ENCODE measurements at places on chromosomes 2 and 18.

DNA sequence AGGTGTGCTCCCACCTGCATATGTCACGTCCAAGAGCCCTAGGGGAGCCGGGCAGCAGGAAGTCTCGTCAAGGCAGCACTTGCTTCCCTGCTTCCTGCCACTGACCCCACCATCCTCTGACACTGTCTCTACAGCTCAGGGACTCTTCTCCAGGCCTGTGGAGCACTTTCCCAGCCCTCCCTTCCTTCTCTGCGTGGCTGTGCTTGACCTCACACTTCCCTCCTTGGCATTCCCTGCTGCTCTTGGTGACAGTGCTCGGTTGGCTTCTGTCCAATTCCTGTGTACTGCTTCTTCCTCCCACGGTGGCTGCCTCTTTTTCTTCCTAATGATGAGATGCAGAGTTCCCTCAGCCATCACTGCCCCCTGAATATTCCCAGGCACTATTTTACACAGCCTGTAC lies 2.8 kb downstream of the CIDEA start:
- DNase-seq, result no peak

DNA sequence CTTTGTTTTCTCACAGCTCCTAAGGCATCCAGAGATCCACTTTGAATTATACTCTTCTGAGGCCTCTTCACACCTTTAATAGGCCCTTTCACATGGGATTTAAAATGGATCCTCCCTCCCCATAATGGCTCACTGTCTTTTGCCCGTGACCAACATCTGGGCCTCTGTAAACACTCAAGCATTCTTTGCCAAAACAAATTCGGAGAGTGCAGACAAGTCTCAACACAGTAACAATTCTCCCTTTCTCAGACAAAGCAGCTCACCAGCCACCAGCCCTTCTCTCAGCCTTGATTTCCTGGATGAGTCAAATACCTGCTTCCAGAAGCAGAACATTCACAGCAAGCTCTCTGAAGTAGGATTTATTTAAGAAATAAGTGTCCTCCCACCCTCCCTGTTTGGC lies 14.0 kb upstream of the IMP4 start:
- no peak for DNase-seq

DNA sequence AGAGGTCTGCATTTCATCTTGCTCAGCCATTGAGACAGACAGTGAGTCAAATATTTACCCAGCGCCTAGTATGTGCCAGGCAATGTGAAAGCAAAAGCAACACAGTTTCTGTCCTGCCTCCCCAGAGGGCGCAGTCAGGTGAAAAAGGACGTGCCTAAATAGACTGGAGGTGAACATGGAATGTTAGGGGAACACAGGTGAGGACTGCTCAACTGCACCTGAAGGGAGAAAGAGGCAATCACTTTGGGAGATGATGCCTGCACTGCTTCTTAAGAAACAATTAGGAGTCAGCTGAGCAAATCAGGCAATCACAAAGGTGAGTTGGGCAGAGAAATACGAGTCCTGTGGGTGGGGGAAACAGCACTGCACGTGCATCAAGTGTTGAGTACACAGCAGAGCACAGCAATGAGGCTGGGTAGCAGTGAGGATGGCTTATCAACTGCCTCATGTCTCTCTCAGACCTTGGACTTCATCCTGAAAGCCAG lies 218.3 kb upstream of the SMAD7 start:
- peak; percentile 50 for DNase-seq

GRCh38 chr2:106886916-106887758 lies 1.2 kb upstream of the ST6GAL2 start:
- DNase-seq, result no peak

- no peak for DNase-seq
Observed at GRCh38 chr2:55134316-55134706, 84.1 kb upstream of the RTN4 start.

- DNase-seq, result no peak
Observed at GRCh38 chr2:129754421-129754820, 225.0 kb upstream of the RAB6C start.

DNA sequence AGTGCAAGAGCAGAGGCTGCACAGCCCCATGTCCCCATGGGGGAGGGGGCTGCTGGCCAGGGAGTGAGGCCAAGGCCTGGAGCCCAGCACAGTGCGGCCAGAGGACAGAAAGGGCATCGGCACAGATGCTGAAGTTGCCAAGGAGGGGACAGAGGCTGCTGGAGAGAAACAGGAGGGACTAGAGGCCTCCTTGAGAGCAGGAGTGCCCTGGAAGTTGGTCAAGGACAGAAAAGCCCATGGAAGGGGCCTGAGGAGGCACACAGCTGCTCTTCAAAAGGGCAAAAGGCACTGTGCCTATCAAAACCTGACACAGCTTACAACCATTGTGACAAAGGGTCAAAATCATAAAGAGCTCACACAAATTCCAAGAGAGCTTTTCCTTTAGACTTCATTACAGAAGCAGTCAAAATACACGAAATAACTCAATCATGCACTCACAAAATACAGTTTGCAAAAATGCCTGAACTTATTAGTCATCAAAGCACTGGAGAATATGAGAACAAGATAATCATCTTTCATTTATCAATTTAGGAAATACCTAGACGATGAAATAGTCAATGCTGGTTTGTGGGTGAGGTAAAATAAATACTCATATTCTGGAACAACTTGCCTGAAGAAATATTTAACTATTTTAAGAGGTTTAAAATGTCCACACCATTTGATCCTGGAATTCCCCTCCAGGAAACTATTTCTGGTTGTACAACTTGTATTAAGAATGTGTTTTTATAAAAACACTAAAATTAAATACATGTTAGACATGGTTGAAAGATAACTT lies 79.6 kb downstream of the USP40 start:
- no peak for DNase-seq

DNA sequence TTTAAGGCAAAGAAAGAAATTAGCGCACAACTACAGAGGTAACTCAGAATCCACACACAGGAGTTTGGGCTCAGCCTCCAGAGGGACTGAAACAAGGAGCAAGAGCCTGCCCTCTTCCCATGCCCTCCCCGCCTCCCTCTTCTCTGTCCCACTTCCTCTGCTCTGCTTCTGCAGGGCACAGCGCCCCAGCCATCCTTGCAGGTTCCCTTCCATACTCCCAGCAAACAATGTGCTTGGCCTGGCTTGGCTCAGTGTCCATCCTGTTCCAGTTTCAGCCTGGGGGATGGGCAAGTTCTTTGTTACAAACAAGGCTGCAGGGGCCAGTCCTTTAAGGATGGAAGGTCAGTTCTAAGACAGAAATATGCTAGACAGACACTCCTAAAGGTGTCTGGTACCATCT lies 133.5 kb downstream of the CDH20 start:
- DNase-seq, result no peak

DNA sequence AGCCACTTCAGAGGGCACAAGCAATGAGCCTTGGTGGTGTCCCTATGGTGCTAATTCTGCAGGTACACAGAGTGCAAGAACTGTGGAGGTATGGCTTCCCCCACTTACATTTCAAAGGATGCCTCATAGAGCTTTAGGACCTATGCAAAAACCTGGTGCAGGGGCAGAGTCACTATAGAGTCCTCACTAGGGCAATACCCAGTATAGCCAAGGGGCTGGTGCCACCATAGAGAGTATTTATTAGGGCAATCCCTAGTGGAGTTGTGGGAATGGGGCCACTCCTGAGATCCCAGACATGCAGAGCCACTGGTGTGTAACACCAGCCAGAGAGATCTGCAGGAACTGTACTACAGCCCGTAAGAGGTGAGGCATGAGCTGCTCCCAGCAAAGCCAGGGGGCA lies 312.2 kb downstream of the SLC4A3 start:
- DNase-seq, result no peak

DNA sequence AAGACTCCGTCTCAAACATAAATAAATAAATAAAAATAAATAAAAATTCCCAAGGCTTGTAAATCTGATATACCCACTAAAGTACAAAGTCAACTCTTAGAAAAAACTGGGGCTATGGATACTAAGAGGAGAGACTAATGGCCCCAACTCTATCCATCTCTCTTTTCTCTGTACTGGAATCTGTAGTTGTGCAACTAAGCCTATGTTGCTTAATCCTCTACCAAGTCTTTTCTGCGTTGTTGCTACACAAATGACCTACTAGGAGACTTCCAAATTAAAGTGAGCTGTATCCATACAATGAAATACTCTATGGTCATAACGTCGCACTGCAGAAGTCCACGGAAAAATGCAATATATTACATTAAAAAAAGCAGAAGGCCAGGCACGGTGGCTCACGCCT lies 8.1 kb downstream of the MRPS5 start:
- no peak for DNase-seq

DNA sequence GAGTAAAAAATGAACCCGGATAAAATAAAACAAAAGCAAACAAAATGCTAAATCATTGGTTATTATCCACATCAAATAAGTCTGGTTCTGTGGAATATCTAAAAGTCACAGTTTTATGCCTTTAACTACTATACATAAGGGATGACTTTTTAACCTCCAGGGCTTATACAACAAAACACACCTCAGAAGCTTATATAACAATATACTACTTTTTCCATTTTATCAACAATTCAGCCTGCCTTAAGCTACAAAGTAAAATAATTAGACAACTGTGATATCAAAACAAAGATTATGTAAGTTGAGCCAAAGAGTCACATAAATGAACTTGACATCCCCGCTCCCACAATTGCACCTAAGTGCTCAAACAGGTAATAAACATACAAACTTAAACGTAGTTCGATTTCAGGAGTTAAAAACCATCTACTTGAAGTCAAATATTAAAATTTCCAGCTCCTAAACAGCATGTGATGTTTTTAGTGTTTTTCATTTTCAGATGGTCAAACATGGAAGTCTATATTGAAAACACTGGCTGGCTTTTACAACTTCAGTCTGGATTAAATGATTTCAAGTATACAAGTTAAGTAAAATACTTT lies 54.7 kb downstream of the ATIC start:
- DNase-seq, result no peak

GRCh38 chr2:9590641-9591040 lies 35.0 kb upstream of the ADAM17 start:
- DNase-seq, result no peak

DNA sequence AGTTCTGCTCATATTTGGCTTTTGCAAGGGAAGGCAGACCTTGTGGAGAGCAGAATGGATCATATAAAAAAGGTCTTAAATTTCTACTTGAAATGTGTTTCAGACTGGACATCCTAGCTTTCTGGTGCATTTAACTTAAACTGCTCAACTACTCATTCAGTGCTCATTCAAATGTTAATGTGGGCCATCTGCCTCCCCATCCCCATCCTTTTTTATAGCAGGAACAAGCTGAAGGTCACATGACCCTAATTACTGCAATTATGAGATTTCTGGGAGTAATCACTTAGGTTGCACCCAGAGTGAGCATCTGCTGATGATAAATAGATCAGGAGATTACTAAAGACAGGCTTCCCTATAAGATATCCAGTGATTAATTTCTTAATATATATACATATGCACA lies 96.1 kb downstream of the MAP2 start:
- DNase-seq, result no peak
